ENCODE measurements at places on chromosomes 16 and 17.

DNA sequence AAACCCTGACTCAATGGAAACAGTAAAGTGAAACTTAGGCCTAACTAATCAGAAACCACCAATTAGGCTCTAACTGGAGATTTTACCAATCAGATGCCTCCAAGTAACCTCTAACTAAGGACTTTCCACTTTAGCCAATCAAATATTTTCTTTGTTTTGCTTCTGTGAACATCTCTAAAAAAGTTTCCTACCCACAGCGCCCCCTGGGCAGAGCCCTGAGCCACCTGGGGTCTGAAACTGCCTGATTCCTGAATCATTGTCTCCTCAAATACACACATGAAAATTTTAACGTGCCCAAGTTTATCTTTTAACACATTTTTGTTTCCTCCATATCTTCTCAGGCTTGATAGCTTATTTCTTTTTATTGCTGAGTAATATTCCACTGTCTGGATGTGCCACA, 19.0 kb downstream of the ADAD2 start:
- no peak for DNase-seq

DNA sequence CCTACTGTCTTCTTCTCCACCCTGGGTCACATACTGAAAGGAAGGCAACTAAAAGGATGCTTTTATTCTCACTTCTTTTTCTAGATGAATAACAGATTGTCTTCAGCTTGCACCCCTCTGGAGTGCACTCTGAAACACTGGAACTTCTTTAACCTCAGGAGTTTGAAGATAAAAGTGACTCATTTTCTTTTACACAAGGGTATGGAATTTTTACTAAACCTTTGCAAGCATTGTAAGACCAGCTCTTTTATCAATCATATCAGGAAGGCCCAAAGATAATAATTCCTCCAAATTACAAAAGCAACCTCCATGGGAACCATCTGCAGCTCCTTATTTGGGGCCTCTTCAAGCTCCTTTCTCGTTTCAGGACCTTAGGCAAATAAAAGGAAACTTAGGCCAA, 193.5 kb upstream of the KIF2B start:
- DNase-seq = no peak

- no peak for DNase-seq
Observed at GRCh38 chr17:36851250-36851649, 86.0 kb upstream of the LHX1 start.

DNA sequence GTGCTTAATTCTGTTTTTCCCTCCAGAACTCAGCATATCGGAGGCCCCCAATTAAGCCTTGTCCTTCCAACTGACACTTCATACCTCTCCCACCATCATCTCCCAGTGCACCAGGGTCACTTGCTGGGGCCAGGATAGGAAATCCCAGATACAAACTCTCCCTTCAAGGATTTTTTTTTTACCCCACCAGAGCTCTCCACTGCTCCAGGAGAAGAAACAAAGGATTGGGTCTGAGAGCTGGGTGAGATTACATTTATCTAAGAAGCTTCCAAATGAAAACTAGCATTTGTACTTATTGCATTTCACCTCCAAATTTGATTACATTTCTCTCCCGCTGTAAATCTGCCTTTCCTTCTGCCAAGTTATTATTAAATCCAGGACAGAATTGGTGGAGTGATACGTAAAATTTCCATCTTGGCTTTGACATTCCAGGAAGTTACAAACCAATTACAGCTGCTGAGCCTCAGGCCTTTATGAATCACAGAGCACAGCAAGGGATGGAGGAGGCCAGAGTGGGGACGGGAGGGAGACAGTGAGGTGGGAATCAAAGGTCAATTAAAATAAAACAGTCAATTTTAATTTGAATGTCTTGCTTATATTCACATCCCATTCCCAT, 123.5 kb downstream of the USP31 start:
- no peak for DNase-seq

- no peak for DNase-seq
Observed at GRCh38 chr16:88649195-88649923, 1.5 kb downstream of the CYBA start.

DNA sequence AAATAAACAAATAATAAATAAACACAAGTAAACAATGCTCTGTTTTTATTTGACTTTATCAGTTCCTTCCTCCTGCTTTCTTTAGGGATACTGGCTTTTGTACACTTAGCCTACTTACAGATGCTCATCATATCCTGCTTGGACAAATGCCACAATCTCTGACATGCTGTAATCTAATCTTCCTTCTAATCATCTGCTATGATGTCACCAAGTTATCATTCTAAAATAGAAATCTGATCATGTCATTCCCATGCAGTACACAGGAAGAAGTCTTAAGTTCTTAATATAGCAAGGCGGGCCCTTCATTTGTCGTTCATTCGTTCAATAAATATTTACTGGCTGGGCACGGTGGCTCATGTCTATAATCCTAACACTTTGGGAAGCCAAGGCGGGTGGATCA, 9.1 kb upstream of the UBB start:
- DNase-seq = no peak

DNA sequence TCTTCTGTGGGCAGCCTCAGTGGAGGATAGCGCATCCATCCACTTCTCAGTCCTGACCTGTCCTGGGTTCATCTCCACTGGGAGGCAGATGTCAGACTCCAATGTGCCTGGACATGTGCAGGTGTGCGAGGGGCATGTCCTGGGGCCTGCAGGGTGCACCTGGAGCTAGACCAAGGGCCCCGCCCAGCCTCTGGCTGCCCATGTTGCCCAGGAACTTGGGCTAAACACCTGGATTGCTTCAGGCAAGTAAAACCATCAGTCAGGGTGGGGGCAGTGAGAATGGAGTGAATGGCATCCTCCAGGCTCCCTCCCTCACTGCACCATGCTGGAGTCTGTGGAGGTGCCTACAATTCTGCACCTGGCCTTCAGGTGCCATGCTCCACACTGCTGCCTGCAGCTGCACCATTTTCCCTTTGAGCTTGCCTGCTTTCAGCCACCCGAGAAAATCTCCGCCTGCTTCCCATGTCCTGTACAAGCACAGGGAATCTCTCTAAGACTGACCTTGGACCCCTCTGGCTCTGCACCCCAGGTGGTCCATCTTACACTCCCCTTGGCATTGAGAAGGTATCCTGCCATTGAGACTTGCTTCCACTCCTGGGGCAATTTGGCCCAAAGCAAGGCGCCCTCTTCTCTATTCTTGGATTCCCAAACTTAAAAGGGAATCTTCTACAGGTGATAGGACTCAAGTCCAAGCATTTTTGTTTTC, 2.1 kb upstream of the MFSD6L start:
- no peak for DNase-seq

DNA sequence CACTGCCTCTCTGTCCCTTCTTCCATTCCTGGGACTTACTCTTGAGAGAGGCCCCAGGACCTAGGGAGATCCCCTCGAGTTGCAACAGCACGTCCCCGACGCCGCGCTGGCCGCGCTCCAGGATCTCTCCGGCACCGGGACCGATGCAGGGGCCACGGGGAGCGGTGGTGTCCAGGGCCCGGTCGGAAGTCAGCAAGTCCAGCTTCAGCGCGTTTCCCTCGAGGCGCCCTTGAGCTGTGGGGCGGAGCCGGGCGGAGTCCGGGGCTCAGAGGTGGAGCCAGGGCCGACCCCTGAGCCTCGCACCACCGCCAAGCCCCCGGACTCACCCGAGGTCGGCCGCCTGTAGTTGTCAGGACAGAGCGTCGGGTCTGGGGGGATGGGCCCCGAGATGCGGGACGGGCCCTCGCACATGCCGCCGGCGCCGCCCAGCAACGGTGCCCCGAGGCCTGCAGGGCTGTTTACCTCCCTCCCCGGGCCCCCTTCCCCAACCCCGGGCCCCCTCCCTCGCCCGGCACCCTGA, 458 bp downstream of the ENKD1 start:
- no peak for DNase-seq

- DNase-seq = no peak
Observed at GRCh38 chr16:70674221-70675014, 11.4 kb downstream of the MTSS2 start.

DNA sequence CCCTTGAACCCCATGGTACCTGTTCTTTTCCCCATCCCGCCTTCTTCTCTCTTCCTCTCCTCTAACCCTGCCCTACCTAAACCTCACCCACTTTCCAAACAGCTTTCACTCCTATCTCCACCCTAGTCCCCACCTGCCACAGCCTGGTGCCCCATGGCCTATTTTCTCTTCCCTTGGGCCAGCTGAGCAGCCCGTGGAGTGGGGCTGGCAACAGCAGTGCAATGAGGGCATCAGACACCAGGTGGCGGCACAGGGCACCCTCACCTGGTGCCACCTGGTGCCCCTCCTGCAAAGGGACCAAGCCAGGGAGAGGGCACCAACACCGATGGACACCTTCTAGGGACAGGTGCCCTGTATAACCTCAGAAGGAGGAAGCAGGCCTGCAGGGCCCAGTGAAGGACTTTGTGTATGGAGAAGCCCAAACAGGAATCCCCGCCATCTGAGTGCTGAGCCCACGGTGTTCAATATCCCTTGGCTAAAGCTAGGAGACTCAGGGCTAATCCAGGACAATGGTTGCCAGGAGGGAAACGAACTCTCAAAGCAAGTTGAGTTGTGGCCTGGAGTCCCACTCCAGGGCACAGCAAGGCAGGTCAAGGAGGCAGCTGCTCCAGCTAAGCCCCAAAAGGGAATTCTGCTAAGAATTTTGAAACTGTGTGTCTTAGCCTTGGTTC, 4.0 kb upstream of the ABCC3 start:
- DNase-seq = no peak

DNA sequence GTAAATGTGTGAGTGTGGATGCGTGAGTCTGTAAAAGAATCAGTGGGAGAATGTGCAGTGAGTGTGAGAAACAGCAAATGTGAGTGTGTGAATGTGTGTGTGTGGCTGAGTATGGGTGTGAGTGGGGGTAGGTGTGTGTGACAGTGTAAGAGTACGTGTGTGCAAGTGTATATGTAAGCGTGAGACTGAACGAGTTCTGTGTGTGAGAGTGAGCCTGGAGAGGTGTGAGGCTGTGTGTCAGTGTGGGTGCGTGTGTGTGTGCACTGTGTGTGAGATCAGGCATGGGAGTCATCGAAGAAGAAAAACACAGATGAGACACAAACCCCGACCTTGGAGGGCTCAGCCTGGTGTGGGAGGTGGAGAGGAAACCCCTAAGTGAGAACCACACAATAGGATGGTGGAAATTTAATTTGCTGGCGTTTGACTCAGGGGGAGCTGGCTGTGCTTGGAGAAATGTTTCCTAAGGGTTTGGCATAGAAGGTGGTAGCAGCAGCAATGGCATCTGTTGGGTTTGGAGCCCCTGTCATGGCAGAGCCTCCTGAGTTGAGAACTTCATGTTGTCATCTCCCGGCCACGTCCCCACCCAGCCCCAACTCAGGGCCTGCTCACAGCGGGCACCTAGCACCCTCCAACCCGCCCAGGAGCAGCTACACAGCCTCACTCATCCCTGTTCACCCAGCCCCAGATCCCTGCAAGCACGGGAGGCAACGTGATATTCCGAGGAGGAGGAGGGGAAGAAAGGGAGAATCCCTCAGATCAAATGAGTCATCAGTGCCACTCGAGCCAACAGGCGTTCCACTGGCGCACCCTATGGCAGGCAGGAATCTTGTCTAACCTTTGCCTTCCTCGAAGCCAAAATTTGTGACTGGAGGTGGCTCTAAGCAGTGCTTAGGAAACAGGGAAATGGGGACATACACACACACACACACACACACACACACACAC, 14.3 kb upstream of the NUBP1 start:
- DNase-seq = no peak
